ENCODE measurements at places on chromosomes 3 and 15. TPM values are rescaled to one million over a fixed set of nuclear protein-coding genes. Genes with fewer than 3 reads are reported as not detected.

Gene C3orf22
- not detected for total RNA-seq

Gene GXYLT2
- 20.4 TPM for total RNA-seq

Gene FSIP1
- total RNA-seq, result 1.2 TPM

Gene ARL14
- not detected for total RNA-seq

Gene SLCO2A1
- 96.8 TPM for total RNA-seq

Gene RPL39L
- 10.0 TPM for total RNA-seq

Gene SLC22A13
- 1.3 TPM for total RNA-seq

Gene WNT5A
- total RNA-seq, result 10.6 TPM

Gene FANCD2OS
- total RNA-seq, result not detected

Gene LPP
- total RNA-seq, result 2,536 TPM

Gene GPR149
- not detected for total RNA-seq

Gene RARRES1
- 323 TPM for total RNA-seq

Gene MORC1
- not detected for total RNA-seq

Gene TNFSF10
- total RNA-seq, result 53.3 TPM

Gene PRSS50
- total RNA-seq, result not detected

Gene NDN
- 29.0 TPM for total RNA-seq

Gene SLC25A20
- total RNA-seq, result 11.8 TPM

Gene LIPH
- total RNA-seq, result 0.62 TPM

Gene INO80
- 25.1 TPM for total RNA-seq

Gene SEMA5B
- total RNA-seq, result 0.81 TPM

Gene SAMMSON
- 25.6 TPM for total RNA-seq

Gene BTLA
- total RNA-seq, result 0.99 TPM

Gene XCR1
- total RNA-seq, result 0.26 TPM

Gene GP5
- 0.19 TPM for total RNA-seq

Gene UBAP1L
- total RNA-seq, result 10.3 TPM

Gene IL5RA
- total RNA-seq, result 0.18 TPM

Gene A4GNT
- not detected for total RNA-seq

Gene ZDHHC19
- 0.72 TPM for total RNA-seq

Gene TMEM212
- not detected for total RNA-seq

Gene TIMP4
- total RNA-seq, result 60.1 TPM

Gene ADCY5
- total RNA-seq, result 72.7 TPM

Gene C3orf49
- not detected for total RNA-seq

Gene FAM219B
- total RNA-seq, result 64.7 TPM

Gene POTEB2
- not detected for total RNA-seq

Gene LRRN1
- total RNA-seq, result 4.8 TPM

Gene CRYGS
- 7.5 TPM for total RNA-seq

Data from aorta (tissue), 5 donors.